ENCODE measurements at places on chromosomes 2 and 18.

- DNase-seq, result no peak
Measured at GRCh38 chr18:8151181-8151580, 458.1 kb upstream of the RAB12 start.

GRCh38 chr2:133418021-133418420 lies 150.2 kb downstream of the NCKAP5 start:
- no peak for DNase-seq

DNA sequence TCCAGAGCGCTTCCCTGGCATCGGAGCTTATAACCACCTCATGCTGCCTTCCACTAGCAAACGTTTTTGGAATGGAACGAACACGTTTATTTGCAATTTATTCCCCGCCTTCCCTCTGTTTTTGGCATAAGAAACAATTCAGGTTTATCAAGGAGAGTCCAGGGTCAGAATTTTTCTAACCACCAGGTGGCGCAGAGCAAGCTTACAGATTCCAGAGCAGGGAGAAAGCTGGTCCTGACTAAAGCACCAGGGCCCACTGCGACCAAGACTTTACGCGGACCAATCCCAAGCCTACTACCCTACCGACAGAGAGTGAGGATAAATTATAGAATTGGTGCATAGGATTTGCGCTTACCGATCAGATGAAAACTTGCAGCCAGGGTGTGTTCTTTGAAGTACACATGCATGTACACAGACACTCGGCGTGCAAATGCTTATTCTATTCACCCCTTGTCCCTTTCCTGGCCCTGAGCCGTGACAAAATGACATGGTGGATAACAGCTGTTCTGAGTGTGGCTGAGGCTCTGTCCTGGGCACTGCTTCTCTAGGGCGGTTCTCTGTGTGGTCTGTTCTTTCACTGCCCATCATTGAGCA lies 34.7 kb downstream of the NAPG start:
- peak; percentile 56 for DNase-seq

GRCh38 chr18:35566019-35566418 lies 15.5 kb upstream of the GALNT1 start:
- no peak for DNase-seq

DNA sequence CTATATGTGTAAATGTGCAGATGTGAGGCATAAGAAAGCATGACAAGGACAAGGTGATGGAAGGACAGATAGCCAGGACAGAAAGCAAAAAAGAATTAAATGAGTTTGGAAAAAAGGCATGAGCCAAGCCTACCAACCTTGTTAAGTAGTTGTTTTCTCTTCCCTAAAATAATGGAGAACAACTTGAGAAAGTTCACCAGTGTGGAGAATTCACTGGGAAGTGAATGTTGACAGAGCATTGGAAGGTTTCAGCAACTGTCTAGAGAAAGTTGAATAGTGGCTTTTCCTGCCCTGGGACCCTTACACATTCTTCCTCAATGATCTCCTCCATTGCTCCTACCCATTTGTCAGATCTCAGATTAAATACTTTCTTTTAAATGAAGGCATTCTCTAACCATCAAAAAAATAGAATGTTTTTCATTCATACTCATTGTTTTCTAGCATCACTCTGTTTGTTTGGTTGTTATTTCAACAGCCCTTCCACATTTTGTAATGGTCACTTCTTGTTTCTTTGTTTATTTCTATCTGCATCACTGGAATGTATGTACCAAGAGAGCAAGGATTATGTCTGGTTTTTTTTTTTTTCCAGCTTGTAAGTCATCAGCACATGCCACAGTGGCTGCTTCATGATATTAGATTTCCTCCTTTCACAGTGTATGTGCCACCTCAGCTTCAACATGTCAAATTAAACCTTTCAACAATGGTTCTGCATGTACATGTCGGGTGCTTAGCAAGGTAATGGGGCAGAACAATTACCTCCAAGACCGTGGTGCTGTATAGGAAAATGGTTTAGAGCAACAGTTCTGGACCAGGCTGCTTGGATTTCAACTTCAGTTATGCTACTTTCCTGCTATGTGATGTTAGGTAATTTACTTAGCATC lies 586.0 kb upstream of the VRK2 start:
- no peak for DNase-seq

GRCh38 chr2:103656558-103656957 lies 894.7 kb downstream of the TMEM182 start:
- no peak for DNase-seq

- DNase-seq, result no peak
Measured at GRCh38 chr2:162232671-162233070, 10.6 kb downstream of the FAP start.

GRCh38 chr18:48027401-48027963 lies 97.0 kb upstream of the SMAD2 start:
- no peak for DNase-seq

GRCh38 chr2:71254078-71254477 lies 27.2 kb upstream of the PAIP2B start:
- DNase-seq, result no peak

DNA sequence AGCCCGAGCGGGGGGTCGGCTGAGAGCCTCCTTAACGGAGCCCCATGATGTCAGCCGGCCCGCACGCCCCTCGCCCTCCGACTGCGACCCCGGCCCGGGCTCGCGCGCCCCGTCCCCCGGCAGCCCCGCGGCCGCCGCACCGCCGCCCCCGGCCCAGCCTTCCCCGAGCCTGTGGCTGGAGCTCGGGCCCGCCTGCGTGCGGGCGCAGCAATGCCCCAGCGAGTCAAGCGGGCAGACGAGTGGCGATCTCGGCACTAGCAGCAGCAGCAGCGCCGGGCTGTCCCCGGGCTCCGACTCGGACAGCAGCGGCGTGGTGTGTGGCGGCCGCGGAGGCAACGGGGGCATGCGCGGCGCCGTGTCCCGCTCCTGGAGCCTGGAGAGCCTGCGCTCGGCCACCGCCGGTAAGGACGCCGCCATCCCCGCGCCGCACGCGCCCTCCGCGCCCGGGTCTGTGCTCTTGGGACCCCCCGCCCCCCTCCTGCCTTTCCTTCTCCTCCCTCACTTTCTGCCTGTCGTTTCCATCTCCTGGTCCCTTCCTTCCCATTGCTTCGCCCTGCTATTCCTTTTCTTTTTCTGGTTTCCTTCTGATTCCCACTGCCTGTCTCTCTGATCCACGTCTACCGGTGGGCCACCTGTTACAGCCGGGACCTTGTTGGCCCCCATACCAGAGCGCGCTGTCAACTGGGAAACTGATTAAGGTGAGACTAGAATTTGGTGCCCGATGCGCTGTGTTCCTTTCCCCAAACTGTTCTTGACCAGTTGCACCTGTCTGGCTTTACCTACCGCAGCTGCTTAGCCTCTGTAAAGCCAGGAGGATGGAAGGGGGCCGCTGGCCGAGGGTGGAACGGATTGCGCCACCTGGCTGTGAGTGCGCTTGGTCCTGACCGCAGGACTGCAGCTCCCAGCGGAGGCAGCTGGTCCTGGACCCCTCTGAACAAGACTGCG lies 127.4 kb downstream of the ARHGEF4 start:
- no peak for DNase-seq

- DNase-seq, result no peak
Measured at GRCh38 chr2:222569826-222570225, 86.1 kb downstream of the FARSB start.

GRCh38 chr18:66972681-66973080 lies 368.8 kb upstream of the CDH19 start:
- DNase-seq, result no peak

All from GM12891 (cell line).